Endodermal cell (in vitro differentiated cells): ENCODE measurements at places on chromosomes 16 and 17. TPM values are rescaled to one million over a fixed set of nuclear protein-coding genes. Genes with fewer than 3 reads are reported as not detected.

PRSS33 gene
- total RNA-seq = 0.35 TPM in 1 of 2 replicates, not detected in the other

EFNB3 gene
- 14.1 and 15.0 TPM in 2 replicates for total RNA-seq

CARD14 gene
- total RNA-seq = 0.31 TPM in 1 of 2 replicates, not detected in the other

CANT1 gene
- total RNA-seq = 29.6 to 61.8 TPM (median 60.2 TPM) in 3 replicates

SMPD3 gene
- not detected in 3 replicates for total RNA-seq

NKIRAS2 gene
- 45.3 and 48.0 TPM in 2 replicates for total RNA-seq

TP53TG3F gene
- not detected in 3 replicates for total RNA-seq

HS3ST3B1 gene
- total RNA-seq = 6.9 to 9.1 TPM (median 7.3 TPM) in 3 replicates

C17orf107 gene
- 0.77 to 1.4 TPM (median 0.82 TPM) in 3 replicates for total RNA-seq

ZACN gene
- not detected in 3 replicates for total RNA-seq

KDM6B gene
- 51.9 to 161 TPM (median 53.3 TPM) in 3 replicates for total RNA-seq

CYB561 gene
- total RNA-seq = 21.6 to 25.6 TPM (median 24.4 TPM) in 3 replicates

CRHR1 gene
- 0.81 TPM in 1 of 2 replicates, not detected in the other for total RNA-seq

KRT16 gene
- total RNA-seq = not detected in 2 replicates

TEKT5 gene
- 0.31 to 0.92 TPM (median 0.53 TPM) in 3 replicates for total RNA-seq

HSD17B1 gene
- 2.3 and 2.4 TPM in 2 replicates for total RNA-seq

CA4 gene
- 0.38 to 1.5 TPM (median 1.5 TPM) in 3 replicates for total RNA-seq

WNK4 gene
- 1.0 to 2.1 TPM (median 2.0 TPM) in 3 replicates for total RNA-seq

PRR35 gene
- 0.23 and 0.62 TPM in 2 replicates for total RNA-seq

CHST4 gene
- 1.9 to 4.4 TPM (median 2.3 TPM) in 3 replicates for total RNA-seq

TPSD1 gene
- not detected in 3 replicates for total RNA-seq

LPO gene
- total RNA-seq = not detected in 3 replicates

CLEC10A gene
- total RNA-seq = not detected in 2 replicates

UBE2G1 gene
- 104 and 112 TPM in 2 replicates for total RNA-seq

TBC1D3C gene
- 1.3 TPM in 1 of 3 replicates, not detected in the others for total RNA-seq

WIPI1 gene
- 35.3 to 48.4 TPM (median 39.5 TPM) in 3 replicates for total RNA-seq

TLCD3A gene
- total RNA-seq = 16.6 and 18.6 TPM in 2 replicates

CACNA1G gene
- 0.84 to 1.3 TPM (median 0.95 TPM) in 3 replicates for total RNA-seq

DOC2B gene
- 1.5 to 2.6 TPM (median 2.1 TPM) in 3 replicates for total RNA-seq

TMEM98 gene
- 127 to 137 TPM (median 133 TPM) in 3 replicates for total RNA-seq

GP1BA gene
- not detected in 3 replicates for total RNA-seq

ZG16 gene
- total RNA-seq = not detected in 3 replicates

PRSS21 gene
- total RNA-seq = not detected in 3 replicates
